Astrocyte of the spinal cord (primary cell): ENCODE measurements at places on chromosomes 12 and 14.

DNA sequence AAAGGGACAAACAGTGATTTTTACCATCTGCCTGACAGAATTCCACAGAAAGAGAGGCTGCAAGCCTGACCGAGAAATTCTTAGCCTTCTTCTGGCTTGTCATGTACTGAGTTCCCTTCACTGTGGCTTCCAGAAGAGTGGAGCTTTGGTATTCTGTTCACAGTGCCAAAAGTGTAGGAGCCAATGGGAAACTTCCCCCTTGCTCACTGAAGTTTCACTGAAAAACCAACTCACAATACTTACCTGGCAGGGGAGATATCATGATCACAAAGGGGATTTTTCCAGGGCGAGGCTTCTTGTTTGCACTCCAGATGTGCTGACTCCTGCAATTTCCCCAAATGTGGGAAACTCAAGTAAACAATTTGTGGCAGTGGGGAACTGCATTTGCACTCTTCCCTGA, 31.7 kb upstream of the MMP19 start:
- DNase-seq, result no peak

GRCh38 chr14:100279563-100279962, 26.7 kb downstream of the SLC25A29 start:
- no peak for DNase-seq

- no peak for DNase-seq
Measured at GRCh38 chr14:21723431-21724045, 49.9 kb upstream of the OR4E1 start.

DNA sequence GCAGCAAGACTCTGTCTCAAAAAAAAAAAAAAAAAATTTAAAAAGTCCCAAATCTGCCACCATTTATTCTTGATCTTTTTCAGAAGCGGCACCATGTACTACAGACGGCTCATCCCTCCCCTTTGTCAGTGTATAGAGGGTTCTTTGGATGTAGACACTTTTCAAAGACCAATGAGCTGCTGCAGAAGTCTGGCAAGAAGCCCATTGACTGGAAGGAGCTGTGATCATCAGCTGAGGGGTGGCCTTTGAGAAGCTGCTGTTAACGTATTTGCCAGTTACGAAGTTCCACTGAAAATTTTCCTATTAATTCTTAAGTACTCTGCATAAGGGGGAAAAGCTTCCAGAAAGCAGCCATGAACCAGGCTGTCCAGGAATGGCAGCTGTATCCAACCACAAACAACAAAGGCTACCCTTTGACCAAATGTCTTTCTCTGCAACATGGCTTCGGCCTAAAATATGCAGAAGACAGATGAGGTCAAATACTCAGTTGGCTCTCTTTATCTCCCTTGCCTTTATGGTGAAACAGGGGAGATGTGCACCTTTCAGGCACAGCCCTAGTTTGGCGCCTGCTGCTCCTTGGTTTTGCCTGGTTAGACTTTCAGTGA, 6.5 kb upstream of the ACACB start:
- DNase-seq, result no peak

- no peak for DNase-seq
Measured at GRCh38 chr14:24075485-24076301, 4.3 kb downstream of the CPNE6 start.

GRCh38 chr12:110720516-110720915, 22.2 kb downstream of the PPP1CC start:
- no peak for DNase-seq

GRCh38 chr14:62894736-62895135, 150.5 kb downstream of the KCNH5 start:
- DNase-seq, result no peak

- no peak for DNase-seq
Measured at GRCh38 chr12:106079148-106079738, 59.5 kb downstream of the NUAK1 start.

GRCh38 chr12:77572371-77572770, 258.3 kb upstream of the NAV3 start:
- DNase-seq, result no peak

DNA sequence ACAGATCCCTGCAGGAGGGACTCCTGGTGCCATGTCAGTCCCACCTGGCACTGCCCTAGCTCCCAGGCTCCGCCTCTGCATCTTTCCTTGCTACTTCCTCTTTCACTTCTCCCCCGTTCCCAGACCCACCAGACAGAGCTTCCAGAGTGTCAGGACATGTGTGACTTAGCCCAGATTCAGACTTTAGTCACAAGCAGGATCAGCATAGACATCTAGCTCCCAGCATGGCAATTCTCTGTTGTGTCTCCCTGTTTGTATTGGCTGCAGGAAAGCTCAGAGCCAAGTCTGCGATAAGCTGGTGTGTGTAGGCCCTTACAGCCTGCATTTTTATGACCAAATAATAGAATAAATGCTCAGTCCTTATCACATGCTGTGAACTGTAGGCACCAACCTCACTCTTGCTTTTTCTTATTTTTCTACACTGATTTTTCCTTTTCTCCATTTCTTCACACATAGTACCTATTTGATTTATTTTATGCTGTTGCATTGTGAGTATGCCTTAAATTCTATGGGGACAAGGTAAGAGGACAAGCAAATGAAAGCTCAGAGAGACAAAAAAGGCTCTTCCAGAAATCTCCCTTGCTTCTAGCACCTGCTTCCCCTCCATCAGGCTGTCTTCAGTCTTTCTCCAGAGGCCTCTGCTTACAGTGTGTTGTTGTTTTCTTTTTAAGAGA, 5.9 kb downstream of the DHRS2 start:
- no peak for DNase-seq

DNA sequence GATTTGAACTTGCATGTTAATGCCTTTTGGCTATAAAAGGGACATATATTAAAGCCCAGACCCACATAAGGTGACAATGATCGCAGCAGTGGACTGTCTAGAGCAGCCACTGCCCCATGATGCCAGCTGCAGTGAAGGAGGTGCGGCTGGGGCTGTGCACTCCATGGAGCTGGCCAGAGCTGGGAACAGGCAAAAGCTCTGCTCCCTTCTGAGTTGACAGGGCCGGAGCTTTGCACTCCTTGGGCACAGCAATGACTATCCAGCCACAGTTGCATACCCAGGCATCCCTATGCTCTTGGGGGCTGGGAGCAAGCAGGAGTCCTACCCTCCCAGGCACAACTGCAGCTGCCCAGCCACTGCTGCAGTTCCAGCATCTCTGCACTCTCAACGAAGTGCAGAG, 50.2 kb downstream of the EGLN3 start:
- DNase-seq, result no peak

- peak; percentile 51 for DNase-seq
Measured at GRCh38 chr12:132638541-132639408, 20.2 kb downstream of the P2RX2 start.

GRCh38 chr14:22929961-22930364, 787 bp upstream of the PRMT5 start:
- no peak for DNase-seq

- DNase-seq, result no peak
Measured at GRCh38 chr12:83739607-83740006, 1052.9 kb downstream of the TMTC2 start.

- no peak for DNase-seq
Measured at GRCh38 chr12:64097366-64098105, 124.6 kb downstream of the KICS2 start.

DNA sequence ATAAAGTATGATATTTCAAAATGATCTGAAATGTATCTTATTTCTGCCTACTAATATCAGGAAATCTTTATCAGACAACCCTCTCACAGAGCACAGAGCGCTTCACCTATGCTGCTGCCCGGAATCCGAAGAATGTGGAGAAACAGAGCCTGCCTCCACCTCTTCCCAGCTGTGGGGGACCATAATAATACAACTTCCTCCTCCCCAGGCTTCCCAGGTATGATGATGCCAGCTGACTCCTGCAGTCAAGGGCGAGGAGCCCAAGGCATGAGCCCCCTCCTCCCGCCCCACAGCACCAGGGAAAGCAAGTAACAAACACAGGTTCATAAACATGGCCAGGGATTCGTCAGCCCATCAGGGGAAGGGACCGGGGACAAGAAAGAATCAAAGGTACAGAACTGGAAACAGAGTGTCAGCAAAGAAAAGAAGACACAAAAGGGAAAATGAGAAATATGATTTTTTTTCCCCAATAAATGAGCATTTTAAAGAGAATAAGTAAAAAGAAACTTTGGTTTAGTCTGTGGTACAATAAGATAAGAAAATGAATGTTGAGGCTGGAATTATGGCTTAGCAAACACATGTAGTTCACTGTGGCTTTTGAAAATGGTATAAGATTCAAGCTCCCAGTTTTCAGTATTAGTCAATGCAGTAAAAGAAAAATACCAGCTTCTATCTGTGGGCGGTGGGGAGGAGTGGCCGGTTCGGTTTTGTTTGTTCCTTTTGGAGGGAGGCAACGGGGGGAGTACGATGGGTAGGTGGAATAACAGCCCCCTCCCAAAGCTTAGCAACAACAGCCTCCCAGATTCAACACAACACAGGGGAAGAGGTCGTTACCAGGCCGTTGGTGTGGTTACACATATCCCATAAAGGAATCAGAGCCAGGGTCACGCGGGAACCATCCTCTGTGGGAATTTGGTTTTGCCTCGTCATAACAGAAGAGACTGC, 68.3 kb downstream of the SETD3 start:
- peak; percentile 66 for DNase-seq

- no peak for DNase-seq
Measured at GRCh38 chr12:67881565-67881964, 107.7 kb upstream of the IFNG-AS1 start.

- DNase-seq, result no peak
Measured at GRCh38 chr12:91496337-91496736, 313.7 kb upstream of the DCN start.

DNA sequence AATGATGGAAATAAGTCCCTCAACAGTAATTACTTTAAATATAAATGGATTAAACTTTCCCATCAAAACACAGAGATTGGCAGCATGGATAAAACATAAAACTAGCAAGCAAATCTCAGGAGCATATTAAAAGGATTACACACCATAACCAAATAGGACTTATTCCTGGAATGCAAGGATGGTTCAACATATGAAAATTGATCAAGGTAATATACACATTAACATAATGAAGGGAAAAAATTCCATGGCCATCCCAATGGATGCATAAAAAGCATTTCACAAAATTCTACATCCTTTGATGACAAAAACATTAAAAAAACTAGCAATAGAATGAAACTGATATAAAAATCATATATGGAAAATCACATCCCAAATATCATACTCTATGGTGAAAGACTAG, 13.6 kb downstream of the CACNA2D4 start:
- peak; percentile 11 for DNase-seq

DNA sequence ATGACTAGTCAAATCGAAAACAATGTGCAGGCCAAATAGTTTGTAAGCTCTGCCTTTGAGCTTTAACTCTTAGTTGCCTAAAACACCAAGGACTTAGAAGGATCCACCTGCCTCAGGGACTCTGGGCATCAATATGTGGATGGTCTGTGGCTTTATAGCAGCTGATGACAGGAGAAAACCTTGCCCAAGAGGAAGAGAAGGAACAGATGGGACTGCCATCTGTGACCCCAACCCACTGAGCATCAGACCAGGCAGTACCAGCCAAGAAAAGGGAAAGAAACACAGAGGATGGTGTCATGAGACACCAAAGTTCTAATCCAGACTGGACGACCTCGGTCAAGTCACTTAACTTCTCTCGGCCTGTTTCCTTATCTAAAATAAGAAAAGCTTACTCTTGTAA, 12.7 kb downstream of the TGFB3 start:
- DNase-seq, result no peak

DNA sequence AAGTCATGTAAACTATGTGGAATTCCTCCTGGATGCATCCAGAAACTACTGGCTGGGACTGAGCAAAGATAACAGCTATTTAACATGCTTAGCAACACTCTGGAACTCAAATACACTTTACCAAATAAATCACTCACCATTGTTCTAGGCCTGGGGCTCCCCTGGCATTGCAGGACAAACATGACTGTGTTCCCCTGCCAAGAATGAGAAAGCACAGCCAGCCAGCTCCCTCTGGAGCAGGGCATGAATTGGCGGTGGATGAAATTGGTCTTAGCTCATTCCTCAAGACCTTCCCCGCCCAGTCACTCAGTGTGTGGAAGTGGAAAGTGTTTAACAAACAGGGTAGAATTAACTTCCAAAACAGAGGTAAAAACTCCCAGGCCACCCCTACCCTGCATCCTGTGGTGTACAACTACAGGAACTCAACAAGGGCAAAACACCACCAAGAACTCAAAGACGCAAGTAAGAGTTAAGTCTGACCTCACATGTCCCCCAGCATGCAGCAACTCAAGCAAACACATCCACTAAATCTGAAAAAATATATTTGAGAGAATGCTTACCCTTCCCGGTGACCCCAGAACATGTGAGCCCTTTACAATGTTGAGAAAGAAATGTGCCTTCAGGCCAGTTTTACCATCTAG, 58.4 kb upstream of the BDKRB2 start:
- DNase-seq, result peak; percentile 74

DNA sequence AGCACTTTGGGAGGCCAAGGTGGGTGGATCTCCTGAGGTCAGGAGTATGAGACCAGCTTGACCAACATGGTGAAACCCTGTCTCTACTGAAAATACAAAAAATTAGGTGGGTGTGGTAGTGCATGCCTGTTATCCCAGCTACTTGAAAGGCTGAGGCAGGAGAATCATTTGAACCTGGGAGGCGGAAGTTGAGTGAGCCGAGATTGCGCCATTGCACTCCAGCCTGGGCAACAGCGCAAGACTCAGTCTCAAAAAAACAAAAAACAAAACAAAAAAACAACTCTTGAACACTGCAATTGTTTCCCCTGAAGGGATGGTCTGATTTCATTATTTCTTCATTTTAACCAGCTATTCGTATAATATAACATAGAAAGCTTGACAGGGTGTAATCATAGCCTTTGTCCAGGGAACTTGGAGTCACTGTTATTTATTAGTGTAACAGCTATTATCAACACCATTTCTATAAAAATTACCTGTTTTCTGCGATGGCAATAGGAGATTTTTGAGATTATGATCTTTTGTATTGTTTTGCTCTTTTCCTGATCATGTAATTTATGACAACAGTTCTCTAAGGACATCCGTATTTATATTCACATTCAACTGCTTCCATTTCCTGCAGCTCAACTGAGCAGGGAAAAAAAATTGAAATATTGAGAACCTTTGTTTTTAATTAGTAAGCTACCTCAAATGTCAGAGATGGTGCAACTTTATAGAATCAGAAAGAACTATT, 94.7 kb downstream of the DIP2B start:
- no peak for DNase-seq

GRCh38 chr12:22228022-22228875, 106.3 kb downstream of the ST8SIA1 start:
- DNase-seq, result no peak

DNA sequence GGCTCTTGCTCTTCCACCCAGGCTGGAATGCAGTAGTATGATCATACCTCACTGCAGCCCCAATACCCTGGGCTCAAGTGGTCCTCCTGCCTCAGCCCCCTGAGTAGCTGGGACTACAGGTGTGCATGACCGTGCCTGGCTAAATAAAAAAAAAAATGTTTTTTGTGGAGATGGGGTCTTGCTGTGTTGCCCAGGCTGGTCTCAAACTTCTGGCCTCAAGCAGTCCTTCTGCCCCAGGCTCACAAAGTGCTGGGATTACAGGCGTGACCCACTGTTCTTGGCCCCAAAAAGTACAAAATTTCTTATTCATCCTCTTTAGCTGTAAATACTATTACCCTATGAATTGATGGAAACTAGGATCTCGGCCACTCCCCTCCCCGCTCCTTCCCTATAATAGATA, 14.7 kb downstream of the CGRRF1 start:
- DNase-seq, result no peak
